ENCODE measurements at places on chromosomes 1 and 21. TPM values are rescaled to one million over a fixed set of nuclear protein-coding genes. Genes with fewer than 3 reads are reported as not detected.

- DNase-seq = no peak
Measured at GRCh38 chr1:25068316-25068715, 138.2 kb upstream of the RUNX3 start.

GRCh38 chr21:26169061-26169610 is 1.4 kb downstream of the APP start:
- DNase-seq = peak; percentile 27

DNA sequence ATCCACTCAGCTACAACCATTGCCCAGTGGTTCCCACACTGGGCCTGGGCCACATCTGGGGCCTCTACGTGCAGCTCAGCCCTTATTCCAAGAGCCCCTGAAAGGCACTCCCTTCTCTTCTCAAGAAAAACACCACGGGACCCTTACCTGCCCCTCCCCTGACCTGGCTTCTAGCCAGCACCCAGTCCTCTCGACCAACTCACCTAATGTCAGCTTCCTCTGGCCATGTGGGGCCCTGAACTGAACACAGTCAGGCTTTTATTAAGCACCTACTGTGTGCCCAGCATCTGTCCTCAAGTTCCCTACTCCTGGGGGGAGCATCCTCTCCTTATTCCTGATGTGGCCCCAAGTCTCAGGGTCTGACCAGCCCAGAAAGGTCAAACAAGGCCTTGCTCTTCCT is 208.4 kb downstream of the MATN1 start:
- DNase-seq = no peak

Gene TIAM1
- total RNA-seq = under 0.01 TPM

DNA sequence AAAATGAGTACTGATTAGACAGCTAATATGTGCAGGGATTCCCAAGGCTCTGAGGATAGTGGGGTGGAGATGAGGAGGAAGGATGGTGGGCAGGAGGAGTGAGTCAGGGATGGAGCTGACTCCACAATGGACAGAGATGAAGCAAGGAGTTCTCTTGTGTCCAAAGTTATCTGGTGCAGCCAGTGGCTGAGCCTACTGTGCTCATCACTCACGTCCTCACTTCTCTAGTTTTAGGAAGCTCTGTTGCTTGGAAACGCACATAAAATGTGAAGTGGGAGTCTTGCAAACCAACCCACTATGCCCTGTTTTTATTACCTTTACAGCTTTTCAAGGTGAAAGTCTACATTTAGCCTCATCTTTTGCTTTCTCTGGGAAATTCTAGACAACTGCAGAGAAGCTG is 36.5 kb upstream of the SAMD13 start:
- no peak for DNase-seq

- DNase-seq = peak; percentile 13
Measured at GRCh38 chr1:231629132-231629531, 2.5 kb downstream of the DISC1 start.

Gene KRTAP10-1
- not detected for total RNA-seq

DNA sequence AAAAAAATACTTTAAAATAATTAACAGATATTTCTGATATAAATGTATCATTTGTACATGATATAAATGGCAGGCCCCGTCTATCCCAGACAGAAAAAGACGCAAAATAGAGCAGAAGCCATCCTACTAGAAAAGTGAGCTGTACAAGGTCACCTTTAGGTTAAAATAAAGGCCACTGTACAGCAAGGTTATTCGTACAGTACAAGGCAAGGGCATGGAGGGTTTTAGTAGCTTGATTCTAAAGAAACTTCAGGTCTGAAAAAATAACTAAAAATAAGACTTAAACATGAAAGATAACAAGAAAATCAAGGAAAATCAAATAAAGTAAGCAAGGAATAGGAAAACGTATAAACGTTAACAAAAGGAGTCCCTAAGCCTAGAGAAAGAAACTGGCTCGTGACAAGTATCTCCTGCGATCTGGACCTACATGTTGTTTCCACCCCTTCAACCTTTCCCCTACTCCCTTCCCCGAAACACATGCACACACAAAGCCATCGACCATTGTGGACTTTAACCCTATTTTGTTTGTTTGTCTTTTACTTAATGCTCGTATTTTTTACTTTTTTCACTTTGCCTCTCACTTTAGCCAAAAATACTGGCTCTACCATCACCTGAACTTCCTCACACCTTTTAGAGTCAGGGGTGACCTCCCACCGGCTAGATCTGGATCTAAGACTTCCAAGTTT is 26.5 kb upstream of the SLC30A10 start:
- no peak for DNase-seq

Gene PPM1J
- 0.81 TPM for total RNA-seq

GRCh38 chr21:17848228-17848627 is 29.1 kb upstream of the C21orf91 start:
- DNase-seq = no peak

Gene MYBPH
- total RNA-seq = not detected

Gene LCE1A
- total RNA-seq = not detected

GRCh38 chr1:178418284-178418955 is 78.3 kb downstream of the CLEC20A start:
- no peak for DNase-seq

- DNase-seq = peak; percentile 22
Measured at GRCh38 chr1:232684371-232685105, 54.6 kb upstream of the SIPA1L2 start.

Gene LCE2A
- total RNA-seq = not detected

Gene AVPR1B
- total RNA-seq = not detected

Gene C1orf87
- total RNA-seq = not detected

Gene CTSE
- total RNA-seq = 0.07 TPM

DNA sequence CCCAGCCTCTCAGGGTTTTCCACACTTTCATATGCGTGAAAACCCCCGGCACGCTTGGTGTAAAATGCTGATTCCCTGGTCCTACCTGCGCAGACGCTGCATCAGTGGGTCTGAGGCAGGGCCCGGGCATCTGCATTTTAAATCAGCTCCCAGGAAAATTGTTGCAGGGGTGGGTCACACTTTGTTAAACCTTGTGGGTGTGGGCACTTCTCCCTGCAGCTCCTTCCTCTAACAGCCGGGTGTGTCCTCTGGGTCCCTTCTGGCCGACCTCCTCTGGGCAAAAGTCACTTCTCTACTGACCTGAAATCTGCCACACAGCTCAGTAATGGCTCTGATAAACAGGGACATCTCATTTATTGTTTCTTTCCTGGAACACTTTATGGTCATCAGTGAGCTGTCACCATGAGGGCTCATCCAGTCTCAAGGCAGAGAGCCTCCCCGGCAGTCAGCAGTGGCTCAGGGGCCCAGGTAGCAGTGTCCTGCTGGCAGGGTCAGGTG is 52.8 kb upstream of the TMPRSS2 start:
- DNase-seq = no peak
